ENCODE measurements at places on chromosomes 12 and 14.

- peak; percentile 86 for DNase-seq
Observed at GRCh38 chr14:23057757-23058653, 685 bp upstream of the CDH24 start.

GRCh38 chr12:65853489-65854157, 29.3 kb downstream of the HMGA2 start:
- DNase-seq: no peak

DNA sequence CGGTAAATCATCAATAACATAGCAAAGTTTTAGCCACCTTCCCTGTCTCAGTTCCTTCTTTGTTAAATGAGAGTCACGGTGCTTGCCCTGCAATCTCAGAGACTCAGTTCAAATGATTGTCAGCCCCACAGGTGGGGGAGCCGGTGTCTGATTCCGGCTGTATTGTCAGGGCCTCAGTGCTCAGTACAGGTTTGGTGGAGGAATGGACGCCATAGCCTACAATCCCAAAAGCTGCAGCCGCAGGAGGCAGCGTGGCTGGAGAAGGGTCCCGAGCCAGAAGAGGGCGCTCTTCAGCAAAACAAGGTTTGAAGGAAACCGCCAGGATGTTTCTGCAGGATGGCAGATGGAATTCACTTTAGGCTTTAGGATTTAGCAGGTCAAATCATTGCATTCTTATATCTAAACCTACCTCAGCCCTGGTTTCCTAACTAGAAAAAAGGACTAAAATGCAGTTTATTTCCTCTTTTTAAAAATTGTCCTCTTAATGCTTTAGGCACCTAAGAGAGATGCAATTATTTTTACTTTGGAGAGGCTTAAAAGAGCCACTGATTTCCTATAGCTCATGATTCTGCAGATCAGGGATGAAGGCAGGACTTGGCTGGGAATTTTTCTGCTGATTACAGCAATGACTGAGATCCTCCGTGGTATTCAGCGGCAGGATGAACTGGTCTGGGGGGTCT, 29.2 kb downstream of the FOS start:
- peak; percentile 67 for DNase-seq

GRCh38 chr14:51368721-51369163, 128.7 kb downstream of the TMX1 start:
- DNase-seq: no peak

DNA sequence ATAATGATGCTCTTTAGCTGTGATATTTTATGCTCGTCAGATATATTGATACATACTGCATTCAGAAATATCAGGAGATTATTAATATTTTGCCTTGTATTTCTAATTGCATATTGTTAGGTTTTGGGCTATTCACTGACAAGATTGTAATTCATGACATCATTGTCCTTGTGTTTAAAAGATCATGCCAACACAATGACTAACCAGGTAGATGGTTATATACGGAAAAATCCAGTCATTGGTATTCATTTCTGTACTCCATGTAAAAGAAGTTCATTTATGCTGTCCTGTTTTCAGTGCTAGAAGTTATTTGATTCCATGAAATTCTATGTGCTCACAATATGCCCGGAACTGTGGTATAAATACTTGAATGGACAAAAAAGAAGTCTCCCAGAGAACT, 107.5 kb downstream of the KITLG start:
- DNase-seq: no peak

DNA sequence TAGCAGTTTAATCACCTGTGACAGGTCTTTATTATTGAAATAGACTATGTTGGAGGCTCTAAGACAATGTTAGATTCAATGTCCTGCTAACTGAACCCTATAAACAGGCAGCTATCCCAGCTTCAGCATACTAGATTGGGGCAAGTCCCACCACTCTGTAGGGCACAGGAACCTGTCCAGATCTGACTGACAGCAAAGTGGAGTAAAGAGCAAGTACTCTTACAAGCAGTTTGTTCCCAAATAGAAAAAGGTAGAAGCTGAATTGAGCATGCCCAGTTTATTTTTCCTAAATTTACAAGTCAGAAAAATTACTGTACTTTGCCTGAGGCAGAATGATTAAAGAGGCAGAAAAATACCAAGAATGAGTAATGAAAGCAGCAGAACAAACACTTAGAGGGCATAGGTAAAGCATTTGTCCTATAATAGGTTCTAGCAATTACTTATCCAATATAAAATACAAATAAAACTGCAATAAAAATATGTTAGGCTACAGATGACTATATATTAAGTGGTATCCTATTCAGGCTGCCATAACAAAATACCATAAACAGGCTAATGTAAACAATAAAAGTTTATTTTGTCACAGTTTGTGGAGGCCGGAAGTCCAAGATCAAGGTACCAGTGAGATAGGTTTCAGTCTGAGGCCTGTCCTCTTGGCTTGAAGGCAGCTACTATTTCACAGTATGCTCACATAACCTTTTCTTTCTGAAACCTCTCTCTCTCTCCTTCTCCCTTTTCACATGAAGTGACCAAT, 868.2 kb downstream of the C12orf50 start:
- DNase-seq: no peak

DNA sequence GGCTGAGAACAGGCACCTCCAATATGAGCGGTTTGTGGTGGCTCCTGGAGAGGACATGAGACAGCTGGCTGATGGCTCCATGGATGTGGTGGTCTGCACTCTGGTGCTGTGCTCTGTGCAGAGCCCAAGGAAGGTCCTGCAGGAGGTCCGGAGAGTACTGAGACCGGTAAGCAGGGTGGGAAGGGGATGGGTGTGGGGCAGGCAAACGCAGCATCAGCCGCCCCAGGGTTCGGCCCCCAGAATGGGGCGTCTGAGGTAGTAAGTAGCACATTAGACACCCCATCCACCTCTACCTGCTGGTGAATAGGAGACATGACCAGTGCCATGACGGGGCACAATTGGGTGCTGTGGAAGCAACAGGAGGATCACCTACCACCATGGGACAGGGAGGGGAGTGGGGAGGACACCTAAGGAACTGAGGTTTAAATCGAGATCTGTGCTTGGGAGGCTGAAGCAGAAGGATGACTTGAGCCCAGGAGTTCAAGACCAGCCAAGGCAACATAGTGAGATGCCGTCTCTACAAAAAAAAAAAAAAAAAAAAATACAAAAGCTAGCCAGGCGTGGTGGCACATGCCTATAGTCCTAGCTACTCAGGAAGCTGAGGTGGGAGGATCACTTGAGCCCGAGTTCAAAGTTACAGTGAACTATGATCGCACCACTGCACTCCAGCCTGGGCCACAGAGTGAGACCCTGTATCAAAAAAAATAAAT, 25.5 kb downstream of the ITGA7 start:
- no peak for DNase-seq

- peak; percentile 13 for DNase-seq
Observed at GRCh38 chr12:30795410-30796312, 40.9 kb upstream of the CAPRIN2 start.

GRCh38 chr14:102394717-102395375, 32.1 kb downstream of the TECPR2 start:
- no peak for DNase-seq

- DNase-seq: no peak
Observed at GRCh38 chr12:28171356-28172060, 18.7 kb upstream of the CCDC91 start.
